ENCODE measurements at places on chromosomes 1 and 21. TPM values are rescaled to one million over a fixed set of nuclear protein-coding genes. Genes with fewer than 3 reads are reported as not detected.

GRCh38 chr1:22529901-22530621, 33.2 kb upstream of the EPHA8 start:
- H3K27me3 ChIP-seq = no peaks in the 10 kb centered on the region
- H3K4me3 ChIP-seq = no peak overlapping the region
- H3K4me1 ChIP-seq = no peaks in the 10 kb centered on the region
- DNase-seq = no peak
- H3K27ac ChIP-seq = no peak overlapping the region
- peaks cover 45% of the 10 kb centered on the region for H3K36me3 ChIP-seq

YOD1 gene
- 2.3 TPM for polyA plus RNA-seq

DNA sequence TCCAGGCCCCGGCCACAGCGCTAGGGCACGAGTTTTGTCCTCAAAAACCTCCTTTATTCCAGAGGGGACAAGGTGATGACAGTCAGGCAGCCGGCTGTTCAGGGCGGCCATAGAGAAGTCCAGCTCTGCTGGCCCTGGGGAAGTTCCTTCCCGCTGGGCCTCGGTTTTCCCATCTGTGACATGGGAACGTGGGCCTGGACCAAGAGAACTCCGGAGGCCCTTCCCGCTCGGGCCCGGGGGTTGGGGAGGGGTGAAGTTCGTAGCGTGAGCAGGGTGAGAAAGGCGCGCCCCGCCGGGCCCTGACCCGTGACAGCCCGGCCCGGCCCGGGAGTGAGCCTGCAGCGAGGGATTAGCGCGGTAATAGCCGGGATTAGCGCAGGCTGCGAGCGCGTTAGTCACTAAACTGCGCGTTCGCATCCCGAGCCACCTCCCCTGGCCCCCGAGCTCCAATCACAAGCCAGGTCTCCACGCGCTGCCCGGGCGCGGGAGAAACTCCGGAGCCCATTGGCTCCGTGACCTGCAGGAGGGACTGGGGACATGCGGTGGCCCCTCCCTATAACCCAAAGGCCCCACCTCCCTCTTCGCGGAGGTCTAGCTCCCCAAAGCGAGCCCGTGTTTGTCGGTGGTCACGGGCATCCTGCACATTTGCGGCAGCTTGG, 29.8 kb upstream of the PADI2 start:
- H3K4me1 ChIP-seq = no peaks in the 10 kb centered on the region
- no peaks in the 10 kb centered on the region for H3K27me3 ChIP-seq
- H3K27ac ChIP-seq = no peak overlapping the region

GRCh38 chr1:82921759-82922158, 1077.2 kb downstream of the TTLL7 start:
- no peaks in the 10 kb centered on the region for H3K4me1 ChIP-seq
- H3K27me3 ChIP-seq = no peaks in the 10 kb centered on the region
- H3K36me3 ChIP-seq = no peaks in the 10 kb centered on the region

DNA sequence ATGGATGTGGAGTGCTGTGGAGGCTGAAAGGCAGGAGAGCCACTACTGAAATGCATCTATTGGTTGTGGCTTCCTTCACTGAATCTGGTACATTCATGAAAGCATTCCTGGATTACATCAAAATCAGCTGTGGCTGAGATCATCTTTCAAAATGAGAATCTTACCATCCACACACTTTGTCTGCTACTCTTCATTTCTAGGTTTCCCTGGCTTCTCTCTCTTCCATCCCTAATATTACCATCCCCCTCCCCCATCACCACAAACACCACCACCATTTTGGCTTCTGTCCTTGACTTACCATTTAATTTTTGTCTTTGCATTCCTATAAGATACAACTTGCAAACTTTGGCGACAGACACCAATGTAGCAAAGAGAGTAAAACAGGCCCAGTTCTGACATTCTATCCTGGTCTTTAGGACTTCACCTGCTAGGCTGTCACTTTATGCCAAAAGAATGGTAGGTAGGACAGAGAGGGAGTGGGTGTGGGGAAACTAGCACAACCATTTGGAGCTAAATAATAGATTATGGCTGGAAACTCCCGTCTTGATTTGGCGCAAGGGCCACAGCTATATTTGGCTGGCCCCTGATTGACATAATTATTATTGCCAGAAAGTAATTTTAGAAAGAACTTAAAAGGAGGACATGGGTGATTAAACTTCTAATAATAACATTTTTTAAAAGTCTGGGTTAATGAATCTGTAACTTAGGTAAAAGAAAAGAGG, 15.1 kb upstream of the DUSP10 start:
- no peaks in the 10 kb centered on the region for H3K36me3 ChIP-seq
- H3K27ac ChIP-seq = no peak overlapping the region
- DNase-seq = no peak
- H3K27me3 ChIP-seq = no peaks in the 10 kb centered on the region
- H3K4me3 ChIP-seq = no peak overlapping the region

GRCh38 chr1:204469304-204469703, 25.3 kb downstream of the PIK3C2B start:
- peaks cover 48% of the 10 kb centered on the region for H3K4me1 ChIP-seq
- no peak for DNase-seq
- H3K27me3 ChIP-seq = no peaks in the 10 kb centered on the region
- H3K27ac ChIP-seq = no peak overlapping the region
- H3K36me3 ChIP-seq = peaks cover 4% of the 10 kb centered on the region

RSPH1 gene
- polyA plus RNA-seq = 0.26 TPM

DNA sequence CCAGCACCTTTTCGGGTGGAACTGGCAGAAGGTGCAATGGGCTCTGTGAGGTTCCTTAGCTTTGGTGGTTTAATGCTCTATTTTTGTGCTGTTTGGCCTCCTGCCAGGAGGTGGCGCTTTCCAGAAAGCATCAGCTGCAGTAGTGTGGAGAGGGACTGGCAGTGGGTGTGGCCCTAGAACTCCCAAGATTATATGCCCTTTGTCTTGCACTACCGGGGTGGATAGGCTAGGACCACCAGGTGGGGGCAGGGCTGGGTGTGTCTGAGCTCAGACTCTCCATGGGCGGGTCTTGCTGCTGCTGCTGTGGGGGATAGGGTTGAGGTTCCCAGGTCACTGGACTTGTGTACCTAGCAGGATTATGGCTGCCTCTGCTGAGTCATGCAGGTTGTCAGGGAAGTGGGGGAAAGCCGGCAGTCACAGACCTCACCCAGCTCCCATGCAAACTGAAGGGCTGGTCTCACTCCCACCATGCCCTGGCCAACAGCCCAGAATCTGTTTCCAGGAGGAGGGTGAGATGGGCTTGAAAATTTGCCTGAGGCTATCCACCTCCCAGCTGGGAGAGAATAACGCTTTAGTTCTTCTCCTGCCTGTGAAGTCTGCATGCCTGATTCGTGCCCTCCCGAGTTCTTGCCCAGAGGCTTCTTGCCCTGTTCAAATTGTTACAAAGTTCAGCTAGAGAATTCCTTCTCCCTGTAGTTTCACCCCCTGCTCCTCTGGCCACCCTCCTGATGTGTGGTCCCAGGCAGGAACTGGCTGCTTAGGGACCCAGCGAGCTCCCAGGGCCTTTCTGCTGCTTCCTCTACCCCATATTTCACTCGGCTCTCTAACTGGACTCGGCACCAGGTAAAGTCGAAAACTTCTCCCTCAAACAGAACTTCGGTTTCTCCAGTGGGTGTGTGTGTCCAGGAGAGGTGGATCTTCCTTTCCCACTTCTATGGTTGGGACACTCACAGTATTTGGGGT, 76.5 kb upstream of the BTG3 start:
- peak; percentile 30 for DNase-seq
- H3K27ac ChIP-seq = no peak overlapping the region
- no peaks in the 10 kb centered on the region for H3K36me3 ChIP-seq
- H3K4me3 ChIP-seq = no peak overlapping the region
- H3K4me1 ChIP-seq = peaks cover 3% of the 10 kb centered on the region

GRCh38 chr1:2097386-2098300, 47.4 kb downstream of the PRKCZ start:
- H3K36me3 ChIP-seq = no peaks in the 10 kb centered on the region
- H3K4me3 ChIP-seq = no peak overlapping the region
- no peak for DNase-seq
- H3K27me3 ChIP-seq = no peaks in the 10 kb centered on the region
- peaks cover 10% of the 10 kb centered on the region for H3K4me1 ChIP-seq
- H3K27ac ChIP-seq = no peak overlapping the region

DNA sequence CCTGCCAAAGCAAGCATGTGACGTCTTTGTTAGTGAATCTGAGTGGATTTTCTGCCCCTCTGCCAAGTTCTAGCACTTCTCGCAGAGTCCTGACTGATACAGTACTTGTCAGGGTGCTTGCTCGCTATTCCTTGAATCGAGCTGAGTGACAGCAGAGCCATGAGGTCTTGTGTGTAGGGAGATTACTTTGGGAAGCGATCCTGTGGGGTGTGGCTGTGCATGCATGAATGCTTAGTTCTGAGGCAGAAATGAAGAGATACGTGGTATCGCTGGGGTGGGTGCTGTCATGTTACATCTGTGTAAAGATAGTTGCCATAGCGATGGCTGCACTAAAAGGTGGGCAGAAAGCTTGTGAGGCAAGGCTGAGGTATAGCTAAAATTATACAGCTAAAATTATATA, 19.3 kb upstream of the DNAJC28 start:
- H3K27ac ChIP-seq = no peak overlapping the region
- H3K36me3 ChIP-seq = peaks cover 7% of the 10 kb centered on the region
- no peak overlapping the region for H3K4me3 ChIP-seq
- DNase-seq = no peak

CYYR1 gene
- not detected for polyA plus RNA-seq

RGS1 gene
- polyA plus RNA-seq = 180 TPM

FGR gene
- polyA plus RNA-seq = 295 TPM

DNA sequence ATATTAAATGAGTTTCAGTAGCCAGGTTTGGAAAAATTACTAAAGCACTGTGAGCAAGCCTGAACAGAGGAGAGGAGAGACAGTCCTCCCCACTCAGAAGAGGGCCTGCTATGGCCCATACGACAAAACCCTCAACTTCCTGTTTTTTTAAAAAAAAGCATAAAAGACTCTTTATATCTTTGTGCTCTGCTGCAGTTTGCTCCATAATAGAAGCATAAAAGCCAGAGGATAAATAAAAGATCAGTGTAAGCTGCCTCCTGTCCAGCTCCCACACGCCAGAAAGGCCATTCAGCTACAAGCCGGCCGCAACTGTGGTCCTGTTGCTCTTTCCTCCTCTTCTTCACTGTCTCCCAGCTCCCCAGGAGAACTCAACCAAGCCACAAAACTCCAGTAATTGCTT, 37.8 kb downstream of the NID1 start:
- H3K27ac ChIP-seq = no peak overlapping the region
- H3K36me3 ChIP-seq = no peaks in the 10 kb centered on the region
- no peak for DNase-seq

- no peak overlapping the region for H3K27ac ChIP-seq
- no peaks in the 10 kb centered on the region for H3K4me1 ChIP-seq
- no peak overlapping the region for H3K4me3 ChIP-seq
- no peak for DNase-seq
These were observed 467.3 kb downstream of the SETD4 start for GRCh38 chr21:35593000-35593502.

DNA sequence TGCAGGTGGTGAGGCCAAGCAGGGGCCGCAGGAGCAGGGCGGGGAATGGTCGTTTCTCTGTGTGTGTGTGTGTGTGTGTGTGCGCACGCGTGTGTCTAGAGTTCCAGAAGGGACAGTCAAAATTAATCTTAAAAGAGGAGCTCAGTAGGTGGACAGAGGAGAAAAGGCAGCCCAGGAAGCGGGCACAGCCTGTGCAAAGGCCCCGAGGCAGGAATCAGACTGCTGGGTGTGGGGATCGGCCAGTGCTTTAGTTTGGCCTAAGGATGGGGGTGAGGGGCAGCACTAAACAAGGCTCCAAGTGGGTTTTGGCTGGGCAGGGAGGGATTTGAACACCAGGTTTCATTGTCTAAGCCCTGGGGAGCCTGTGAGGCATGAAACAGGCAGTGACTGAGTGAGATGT, 21.7 kb downstream of the EPHA8 start:
- no peak for DNase-seq
- H3K36me3 ChIP-seq = no peaks in the 10 kb centered on the region
- H3K4me3 ChIP-seq = no peak overlapping the region

- no peaks in the 10 kb centered on the region for H3K36me3 ChIP-seq
- H3K4me1 ChIP-seq = peaks cover 42% of the 10 kb centered on the region
- H3K27me3 ChIP-seq = no peaks in the 10 kb centered on the region
- DNase-seq = no peak
- H3K4me3 ChIP-seq = no peak overlapping the region
These were observed 80.1 kb downstream of the SLC66A1 start for GRCh38 chr1:19392221-19392620.

KCND3 gene
- 0.03 TPM for polyA plus RNA-seq

PEAR1 gene
- polyA plus RNA-seq = 0.03 TPM

HSD3B1 gene
- polyA plus RNA-seq = not detected

DNA sequence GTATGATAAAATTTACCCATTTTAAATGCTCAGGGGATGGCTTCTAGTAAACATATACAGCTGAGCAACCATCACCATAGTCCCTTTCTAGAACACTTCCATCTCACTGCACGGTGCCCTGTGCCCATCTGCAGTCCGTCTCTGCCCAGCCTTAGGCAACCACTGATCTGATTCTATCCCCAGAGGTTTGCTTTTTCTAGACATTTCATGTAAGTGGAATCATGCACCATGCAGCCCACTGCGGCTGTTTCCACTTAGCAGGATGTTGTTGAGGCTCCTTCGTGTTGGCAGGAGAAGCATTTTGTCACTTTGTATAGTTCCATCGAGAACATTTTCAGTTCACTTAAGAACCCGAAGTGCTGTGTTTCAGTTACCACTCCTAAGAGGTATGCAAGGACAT, 27.8 kb upstream of the VAMP3 start:
- DNase-seq = no peak
- no peaks in the 10 kb centered on the region for H3K27me3 ChIP-seq
- H3K4me3 ChIP-seq = no peak overlapping the region
- H3K27ac ChIP-seq = no peak overlapping the region
- H3K36me3 ChIP-seq = no peaks in the 10 kb centered on the region

NT5C1A gene
- not detected for polyA plus RNA-seq

DNA sequence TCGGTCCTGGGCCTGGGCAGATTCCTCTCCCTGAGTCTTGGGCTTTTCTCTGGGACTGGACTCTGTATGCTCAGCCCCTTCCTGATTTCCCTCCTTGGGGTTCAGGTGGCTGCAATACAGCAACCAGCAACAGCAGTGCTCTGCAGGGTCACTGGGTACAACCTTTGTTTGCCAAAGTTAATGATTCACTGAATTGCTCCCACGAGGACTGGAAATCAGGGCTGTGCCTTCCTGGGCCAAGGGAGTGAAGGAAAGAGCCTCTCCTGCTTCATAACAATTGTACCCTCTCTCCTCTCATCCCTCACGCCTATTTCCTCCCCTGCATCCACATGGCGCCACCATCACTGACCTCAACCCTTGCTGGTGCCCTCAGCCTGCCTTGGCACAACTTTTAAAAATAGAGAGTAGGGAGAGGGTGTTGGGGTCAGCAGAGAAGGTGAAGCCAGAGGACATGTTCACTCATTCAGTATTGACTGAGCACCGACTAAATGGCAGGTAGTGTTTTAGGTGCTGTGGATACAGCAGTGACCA, 52.8 kb upstream of the GOLT1A start:
- DNase-seq = no peak
- no peak overlapping the region for H3K27ac ChIP-seq
- no peaks in the 10 kb centered on the region for H3K27me3 ChIP-seq
- H3K4me1 ChIP-seq = no peaks in the 10 kb centered on the region
- H3K36me3 ChIP-seq = no peaks in the 10 kb centered on the region

GRCh38 chr1:156241311-156241811, 623 bp upstream of the BGLAP start:
- peaks cover 5% of the 10 kb centered on the region for H3K36me3 ChIP-seq
- H3K4me1 ChIP-seq = peaks cover 15% of the 10 kb centered on the region
- H3K27me3 ChIP-seq = no peaks in the 10 kb centered on the region
- H3K4me3 ChIP-seq = no peak overlapping the region

All from B cell (primary cell).